Type B pancreatic cell (in vitro differentiated cells): ENCODE measurements at places on chromosomes 11 and 22. TPM values are rescaled to one million over a fixed set of nuclear protein-coding genes. Genes with fewer than 3 reads are reported as not detected.

FGF4 gene
- 0.22 TPM in 1 of 2 replicates, not detected in the other for total RNA-seq

TEAD1 gene
- 91.8 and 99.3 TPM in 2 replicates for total RNA-seq

DNA sequence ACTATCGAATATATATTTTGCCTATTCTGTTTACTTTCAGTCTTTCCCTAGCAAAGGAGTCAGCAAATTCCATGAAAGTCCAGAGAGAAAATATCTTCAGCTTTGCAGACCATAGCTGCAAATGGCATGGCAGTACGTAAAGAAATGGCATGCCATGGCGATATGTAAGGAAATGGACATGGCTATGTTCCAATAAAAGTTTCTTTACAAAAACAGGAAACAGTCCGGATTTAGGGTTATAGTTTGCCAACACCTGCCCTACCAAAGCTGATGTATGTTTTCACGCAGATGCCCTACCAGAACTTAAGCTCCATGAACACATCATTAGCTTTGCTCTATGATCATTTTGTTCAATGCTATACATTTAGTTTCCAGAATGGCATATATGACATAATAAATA is 19.5 kb downstream of the KIAA0930 start:
- H3K36me3 ChIP-seq = no peaks in the 10 kb centered on the region
- no peak overlapping the region for H3K4me3 ChIP-seq
- peaks cover 39% of the 10 kb centered on the region for H3K4me1 ChIP-seq
- no peak for DNase-seq

GRCh38 chr11:82845356-82846353 is 54.6 kb downstream of the PRCP start:
- H3K27ac ChIP-seq = no peak overlapping the region
- H3K36me3 ChIP-seq = peaks cover 15% of the 10 kb centered on the region
- DNase-seq = no peak
- no peak overlapping the region for H3K4me3 ChIP-seq
- H3K4me1 ChIP-seq = peaks cover 9% of the 10 kb centered on the region

DNA sequence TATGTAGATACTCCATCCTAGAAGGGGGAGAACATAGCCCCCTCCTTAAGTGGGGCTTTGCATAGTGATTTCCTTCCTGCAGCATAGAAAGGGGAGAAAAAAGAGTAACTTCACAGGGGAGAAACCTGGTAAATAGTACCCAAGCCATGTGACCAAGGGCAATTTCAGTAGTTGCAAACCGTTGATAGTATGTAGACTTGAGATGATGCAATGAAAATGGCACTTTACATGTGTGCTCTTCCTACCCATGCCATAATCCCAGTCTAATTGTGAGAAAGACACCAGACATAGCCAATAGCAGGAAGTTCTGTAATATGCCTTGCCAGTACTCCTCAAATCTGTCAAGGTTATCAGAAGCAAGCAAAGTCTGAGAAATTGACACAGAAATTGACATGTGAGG is 104.1 kb downstream of the NCAM1 start:
- no peaks in the 10 kb centered on the region for H3K27me3 ChIP-seq
- H3K4me1 ChIP-seq = no peaks in the 10 kb centered on the region
- no peak overlapping the region for H3K27ac ChIP-seq
- peaks cover 5% of the 10 kb centered on the region for H3K36me3 ChIP-seq
- H3K4me3 ChIP-seq = no peak overlapping the region

DNA sequence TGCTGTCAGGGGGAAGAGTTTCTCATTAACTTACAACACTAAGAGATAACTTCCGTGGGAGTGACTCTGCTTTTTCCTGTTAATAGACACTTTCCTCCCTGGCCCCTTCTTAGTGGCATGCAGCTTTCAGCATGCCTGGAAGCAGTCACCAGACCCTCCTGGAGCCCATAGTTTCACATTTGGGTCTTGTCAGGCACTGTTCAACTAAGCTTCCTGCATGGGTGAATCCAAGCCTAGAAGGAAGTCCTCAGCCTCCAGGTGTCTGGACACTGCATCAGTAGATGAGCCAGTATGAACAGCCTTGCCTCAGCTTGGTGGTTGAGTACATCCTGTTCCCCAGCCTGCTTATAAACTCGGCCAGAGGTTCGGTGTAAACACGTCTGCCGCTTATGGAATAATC is 68.1 kb downstream of the PPP6R3 start:
- H3K27me3 ChIP-seq = no peaks in the 10 kb centered on the region
- peaks cover 32% of the 10 kb centered on the region for H3K36me3 ChIP-seq
- peak overlapping the region; percentile 9 for H3K27ac ChIP-seq
- H3K4me1 ChIP-seq = peaks cover 26% of the 10 kb centered on the region
- no peak for DNase-seq

- no peaks in the 10 kb centered on the region for H3K36me3 ChIP-seq
- H3K4me1 ChIP-seq = peaks cover 6% of the 10 kb centered on the region
- H3K27ac ChIP-seq = no peak overlapping the region
- peaks cover 1% of the 10 kb centered on the region for H3K27me3 ChIP-seq
These were observed 375.6 kb downstream of the KCNA4 start for GRCh38 chr11:29641201-29641600.

TOP3B gene
- total RNA-seq = 47.7 and 66.3 TPM in 2 replicates

DNA sequence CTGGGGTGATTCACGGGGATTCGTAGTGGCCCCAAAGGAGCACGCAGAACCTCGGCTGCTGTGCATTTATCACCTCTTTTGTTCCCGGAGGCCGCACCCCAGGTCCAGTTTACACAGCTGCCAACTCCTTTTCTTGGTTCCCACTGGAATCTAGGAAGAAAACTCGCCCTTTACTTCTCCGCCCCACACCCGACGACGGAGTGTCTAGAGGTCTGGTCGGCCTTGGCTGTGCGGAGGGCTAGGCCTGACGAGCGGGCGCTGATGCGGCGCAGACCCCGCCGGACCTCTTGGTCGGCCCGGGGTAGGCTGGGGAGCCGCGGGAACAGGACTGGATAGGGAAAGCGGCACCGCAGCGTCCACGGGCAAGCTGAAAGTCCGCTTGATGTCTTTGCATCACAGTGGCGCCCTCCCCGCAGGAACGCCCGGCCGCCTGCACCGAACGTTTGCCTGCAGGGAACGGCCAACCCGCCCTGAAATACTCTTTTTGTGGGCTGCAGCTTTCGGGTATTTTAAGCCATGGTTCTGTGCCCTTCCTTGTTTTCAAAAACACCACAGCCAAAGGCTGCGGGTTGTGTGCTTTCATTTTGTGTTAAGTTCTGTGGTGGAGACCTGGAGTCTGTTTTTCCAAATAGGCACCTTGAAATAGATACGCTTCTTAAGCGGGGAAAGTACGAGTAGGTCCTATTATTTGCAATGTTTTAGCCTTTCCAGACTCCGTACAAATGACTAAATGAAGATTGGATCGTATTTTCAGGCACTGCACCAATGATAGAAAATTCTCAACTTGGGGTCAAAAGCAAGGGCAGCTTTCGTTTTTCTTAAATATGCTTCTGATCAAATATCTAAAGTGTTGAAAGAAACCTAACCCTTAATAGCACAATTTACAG is 829 bp upstream of the ZBED5 start:
- H3K27ac ChIP-seq = peak overlapping the region; percentile 99
- no peaks in the 10 kb centered on the region for H3K27me3 ChIP-seq
- H3K4me1 ChIP-seq = peaks cover 32% of the 10 kb centered on the region
- peak overlapping the region; percentile 99 for H3K4me3 ChIP-seq
- DNase-seq = peak; percentile 80

DNA sequence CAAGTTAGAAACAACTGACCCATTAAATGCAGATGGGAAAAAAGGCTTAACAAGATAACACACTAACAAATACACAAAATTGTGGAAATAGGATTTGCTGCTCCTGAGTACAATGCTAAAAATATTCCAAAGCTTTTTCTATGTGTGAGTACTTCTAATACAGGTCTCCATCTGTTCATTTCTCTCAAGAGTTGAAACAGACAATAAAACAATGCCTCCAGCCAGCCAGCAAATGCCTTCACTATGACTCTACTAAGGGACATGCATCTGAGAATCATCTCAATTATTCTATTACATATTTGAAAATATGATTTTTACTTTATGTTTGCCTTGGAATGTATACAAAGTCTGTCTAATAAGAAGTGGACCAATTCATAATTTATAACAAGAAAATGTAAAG is 119.0 kb downstream of the CADM1 start:
- peaks cover 10% of the 10 kb centered on the region for H3K4me1 ChIP-seq
- H3K27ac ChIP-seq = no peak overlapping the region
- no peak for DNase-seq
- no peak overlapping the region for H3K4me3 ChIP-seq
- H3K36me3 ChIP-seq = no peaks in the 10 kb centered on the region
- no peaks in the 10 kb centered on the region for H3K27me3 ChIP-seq

BCO2 gene
- total RNA-seq = 2.2 and 2.7 TPM in 2 replicates

DNA sequence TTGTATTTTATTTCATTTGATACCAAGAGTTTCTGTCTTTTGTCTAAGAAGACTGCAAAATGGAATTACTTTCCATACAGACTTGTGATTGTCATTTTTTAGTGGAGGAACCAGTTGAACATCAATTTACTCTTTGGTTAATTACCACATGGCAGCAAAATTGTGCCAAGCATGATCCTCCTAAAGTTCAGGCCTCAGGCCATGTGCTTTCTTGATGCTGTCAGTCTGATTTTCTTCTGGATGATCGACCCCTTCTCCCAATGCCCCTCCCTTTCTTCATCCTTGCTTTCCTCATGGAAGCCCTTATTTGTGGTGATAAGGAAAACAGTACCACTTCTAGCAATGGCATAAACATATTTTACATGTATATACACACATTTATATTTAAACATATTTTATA is 76.2 kb downstream of the SVIP start:
- H3K27ac ChIP-seq = no peak overlapping the region
- H3K4me3 ChIP-seq = no peak overlapping the region
- no peaks in the 10 kb centered on the region for H3K36me3 ChIP-seq
- no peak for DNase-seq
- H3K27me3 ChIP-seq = no peaks in the 10 kb centered on the region

ARCN1 gene
- 139 and 175 TPM in 2 replicates for total RNA-seq

GRCh38 chr11:97963528-97964331 is 1057.0 kb upstream of the CNTN5 start:
- H3K27ac ChIP-seq = no peak overlapping the region
- DNase-seq = no peak
- no peaks in the 10 kb centered on the region for H3K27me3 ChIP-seq
- no peaks in the 10 kb centered on the region for H3K36me3 ChIP-seq

DNA sequence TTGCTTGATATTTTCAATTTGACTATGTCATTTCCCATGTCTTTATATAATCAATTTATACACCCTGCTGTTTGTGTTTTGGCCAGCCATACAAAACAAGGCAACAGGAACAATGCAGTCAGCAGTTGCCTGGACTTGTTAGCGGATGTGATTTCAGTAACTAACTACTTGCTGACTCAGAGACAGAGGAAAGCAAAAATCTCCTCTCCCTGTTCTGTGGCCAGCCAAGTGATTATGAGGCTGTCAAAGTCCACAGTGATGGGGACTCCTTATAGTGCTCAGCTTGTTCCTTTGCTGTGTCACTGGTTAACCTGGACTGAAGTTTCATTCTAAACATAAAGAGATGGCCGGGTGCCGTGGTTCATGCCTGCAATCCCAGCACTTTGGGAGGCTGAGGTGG is 32.6 kb upstream of the APLP2 start:
- no peak overlapping the region for H3K4me3 ChIP-seq
- no peaks in the 10 kb centered on the region for H3K27me3 ChIP-seq

- peaks cover under 1% of the 10 kb centered on the region for H3K36me3 ChIP-seq
- no peak overlapping the region for H3K4me3 ChIP-seq
- no peaks in the 10 kb centered on the region for H3K27me3 ChIP-seq
- H3K4me1 ChIP-seq = no peaks in the 10 kb centered on the region
- no peak overlapping the region for H3K27ac ChIP-seq
- no peak for DNase-seq
These were observed 34.1 kb downstream of the SERGEF start for GRCh38 chr11:17978553-17979287.

CSF2RB gene
- 0.72 and 1.6 TPM in 2 replicates for total RNA-seq

DNA sequence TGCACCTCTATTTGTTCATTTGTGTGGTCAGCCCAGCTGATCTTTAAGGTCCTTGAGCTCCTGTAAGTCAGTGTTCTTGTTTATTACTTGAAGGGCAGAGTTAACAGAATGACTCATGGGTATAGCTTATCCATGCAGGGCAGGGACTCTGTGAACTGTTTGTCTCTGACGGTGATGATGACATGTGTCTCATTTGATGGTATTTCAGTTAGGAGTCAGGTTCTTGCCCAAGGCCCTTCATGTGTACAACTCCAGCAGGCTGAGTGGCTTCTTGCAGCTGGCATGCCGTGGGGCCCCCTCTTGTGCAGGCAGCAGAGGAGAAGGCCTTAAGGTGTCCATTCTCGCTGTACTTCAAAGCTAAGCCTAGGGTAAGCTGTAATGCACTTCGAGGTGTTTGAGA is 165.1 kb downstream of the DBX1 start:
- H3K27me3 ChIP-seq = no peaks in the 10 kb centered on the region
- H3K27ac ChIP-seq = peak overlapping the region; percentile 58
- H3K4me3 ChIP-seq = peak overlapping the region; percentile 9
- H3K4me1 ChIP-seq = peaks cover 45% of the 10 kb centered on the region
- no peak for DNase-seq

DNA sequence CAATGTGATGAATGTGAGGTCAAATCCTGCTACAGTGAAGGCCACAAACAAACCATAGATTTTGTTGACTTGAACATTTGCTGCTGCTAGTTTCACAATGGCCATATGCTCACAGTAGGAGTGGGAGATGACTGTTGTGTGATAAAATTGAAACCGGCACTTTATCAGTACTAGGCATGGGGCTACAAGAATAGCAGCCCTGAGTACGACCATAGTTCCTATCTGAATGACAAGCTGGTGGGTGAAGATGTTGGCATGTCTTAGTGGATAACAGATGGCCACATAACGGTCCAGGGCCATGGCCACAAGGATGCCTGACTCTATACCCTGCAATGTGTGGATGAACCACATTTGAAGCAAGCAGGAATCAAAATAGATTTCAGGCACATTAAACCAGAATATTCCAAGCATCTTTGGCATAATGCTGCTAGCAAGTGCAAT is 2.8 kb downstream of the OR52A1 start:
- H3K36me3 ChIP-seq = no peaks in the 10 kb centered on the region
- H3K4me3 ChIP-seq = no peak overlapping the region
- no peak overlapping the region for H3K27ac ChIP-seq
- peaks cover 7% of the 10 kb centered on the region for H3K27me3 ChIP-seq
- no peak for DNase-seq

GRCh38 chr11:2945031-2945756 is 16.0 kb upstream of the PHLDA2 start:
- peaks cover 20% of the 10 kb centered on the region for H3K36me3 ChIP-seq
- no peak for DNase-seq
- no peaks in the 10 kb centered on the region for H3K27me3 ChIP-seq
- H3K4me3 ChIP-seq = peak overlapping the region; percentile 27
- H3K27ac ChIP-seq = no peak overlapping the region

DNA sequence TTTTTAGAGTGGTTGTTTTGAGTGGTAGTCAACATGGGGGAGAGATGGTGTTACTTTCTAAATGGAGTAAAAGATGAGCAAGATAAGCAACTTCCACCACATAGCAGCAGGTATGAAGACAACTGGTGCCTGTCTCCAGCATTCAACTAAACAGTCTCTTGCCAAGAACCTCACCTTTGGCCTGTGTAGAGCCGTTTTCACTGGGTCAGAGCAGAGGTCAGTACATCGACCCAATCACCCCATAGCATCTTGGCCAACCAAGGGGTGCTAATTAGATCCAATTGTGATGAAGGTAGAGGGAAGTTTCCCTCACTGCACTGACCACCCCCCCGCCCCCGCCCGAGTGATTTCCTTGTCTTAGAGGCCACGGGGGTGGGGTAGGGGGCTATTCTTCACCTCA is 188.2 kb downstream of the BLID start:
- peaks cover 27% of the 10 kb centered on the region for H3K4me1 ChIP-seq
- H3K4me3 ChIP-seq = no peak overlapping the region
- no peaks in the 10 kb centered on the region for H3K36me3 ChIP-seq
- no peak for DNase-seq
